A549 treated with dexamethasone at 1 μM for 4 hours (cell line): ENCODE measurements at places on chromosomes 7 and 10. TPM values are rescaled to one million over a fixed set of nuclear protein-coding genes. Genes with fewer than 3 reads are reported as not detected.

Gene SLC18A3
- 0.04 to 0.06 TPM in 2 of 5 replicates, not detected in the others for total RNA-seq

Gene SMO
- 10.6 to 14.5 TPM (median 12.6 TPM) in 5 replicates for total RNA-seq

Gene TMEM176A
- total RNA-seq = 0.09 TPM in 1 of 5 replicates, not detected in the others

Gene GRID1
- total RNA-seq = 0.18 to 0.26 TPM (median 0.25 TPM) in 5 replicates

Gene CRPPA
- 0.56 to 0.95 TPM (median 0.68 TPM) in 5 replicates for total RNA-seq

Gene ABCC2
- 85.6 to 114 TPM (median 103 TPM) in 5 replicates for total RNA-seq

Gene HOXA4
- 1.6 to 2.2 TPM (median 1.7 TPM) in 5 replicates for total RNA-seq

Gene PRLHR
- total RNA-seq = 0.01 TPM in 1 of 5 replicates, not detected in the others

Gene LBX1
- total RNA-seq = not detected in 5 replicates

Gene SEMA3D
- total RNA-seq = 0.04 to 0.10 TPM (median 0.07 TPM) in 5 replicates

Gene CASD1
- 6.1 to 12.4 TPM (median 9.9 TPM) in 5 replicates for total RNA-seq

Gene SMARCD3
- 7.5 to 9.0 TPM (median 8.6 TPM) in 5 replicates for total RNA-seq

Gene ACSL5
- total RNA-seq = 0.27 to 0.71 TPM (median 0.30 TPM) in 5 replicates

Gene FAM25A
- not detected in 5 replicates for total RNA-seq

Gene OPN1SW
- not detected in 5 replicates for total RNA-seq

Gene HMX3
- not detected in 5 replicates for total RNA-seq

Gene ZCCHC24
- total RNA-seq = 2.2 to 3.7 TPM (median 3.3 TPM) in 5 replicates

Gene ASZ1
- total RNA-seq = not detected in 5 replicates

Gene TFR2
- 1.9 to 2.7 TPM (median 2.4 TPM) in 5 replicates for total RNA-seq

Gene PIK3CG
- total RNA-seq = not detected in 5 replicates

Gene IL2RA
- total RNA-seq = not detected in 5 replicates

Gene CCDC186
- 4.0 to 7.3 TPM (median 5.9 TPM) in 5 replicates for total RNA-seq

Gene PRXL2A
- 43.9 to 47.6 TPM (median 45.0 TPM) in 5 replicates for total RNA-seq

Gene SCART1
- 0.14 to 0.33 TPM (median 0.29 TPM) in 5 replicates for total RNA-seq

Gene PDK4
- total RNA-seq = 23.4 to 37.9 TPM (median 29.4 TPM) in 5 replicates

Gene EVX1
- total RNA-seq = 0.07 to 0.19 TPM (median 0.13 TPM) in 5 replicates
